Kidney glomerular epithelial cell (primary cell): ENCODE measurements at places on chromosomes 7 and 10.
A peak's percentile ranks its signal among the peaks of the same experiment; 100 is the strongest.

DNA sequence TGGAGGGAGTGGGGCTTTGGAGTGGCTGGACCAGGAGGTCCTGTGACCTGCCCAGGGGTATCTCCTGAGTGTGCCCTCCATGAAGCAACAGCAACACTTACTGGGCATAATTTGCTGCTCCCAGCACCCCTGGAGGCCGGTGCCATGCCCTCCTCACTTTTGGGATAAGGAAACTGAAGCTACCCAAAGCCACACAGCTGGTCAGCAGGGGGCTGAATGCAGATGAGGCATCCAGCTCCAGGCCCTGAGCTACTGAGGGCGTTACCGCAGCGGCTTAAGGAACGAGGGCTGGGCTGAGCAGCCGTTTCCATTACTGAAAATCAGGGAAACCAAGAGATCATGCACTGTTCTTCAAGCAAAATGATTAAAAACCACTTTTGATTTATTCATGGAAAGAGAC, 408.9 kb downstream of the GLRX3 start:
- DNase-seq = no peak

GRCh38 chr10:85444868-85445267, 921.7 kb downstream of the GRID1 start:
- DNase-seq = no peak

DNA sequence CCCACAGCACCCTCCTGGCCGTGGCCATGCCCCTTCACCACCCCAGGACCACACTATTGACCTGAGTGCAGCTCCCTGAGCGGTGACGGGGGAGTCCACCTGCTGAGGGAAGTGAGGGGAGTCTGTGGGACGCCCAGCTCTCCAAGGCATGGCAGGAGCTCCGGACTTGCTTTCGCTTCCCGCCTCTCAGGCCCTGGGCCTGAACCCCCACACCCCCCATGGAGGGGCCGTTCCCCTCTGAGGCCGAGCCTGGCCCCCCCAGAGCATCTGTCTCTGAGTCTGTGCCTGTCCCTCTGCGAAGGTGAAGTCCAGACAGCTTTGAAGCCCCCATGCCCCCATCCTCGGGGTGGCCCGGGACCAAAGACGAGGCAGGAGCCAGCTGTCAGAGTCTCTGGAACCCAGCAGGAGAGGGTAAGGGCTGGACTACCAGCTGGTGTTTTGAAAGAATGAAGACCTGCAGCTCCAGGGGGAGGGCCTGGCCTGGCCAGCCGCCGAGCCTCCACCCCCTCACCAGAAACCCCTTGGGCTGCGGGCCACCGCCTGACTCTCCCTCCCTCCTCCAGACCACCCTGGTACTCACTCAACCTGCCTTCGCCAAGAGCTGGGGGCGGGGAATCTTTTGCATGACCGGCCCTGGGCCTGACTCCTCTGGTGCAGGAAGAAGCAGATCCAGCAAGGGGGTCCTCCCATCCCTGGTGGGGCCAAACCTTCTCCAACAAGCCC, 114.0 kb downstream of the PDGFA start:
- no peak for DNase-seq

- DNase-seq = no peak
Observed at GRCh38 chr7:29208410-29209250, 14.1 kb downstream of the CHN2 start.

- no peak for DNase-seq
Observed at GRCh38 chr10:46327685-46328084, 40.9 kb downstream of the ANTXRL start.

- DNase-seq = no peak
Observed at GRCh38 chr10:19862811-19863515, 46.7 kb downstream of the PLXDC2 start.

- DNase-seq = no peak
Observed at GRCh38 chr10:129718548-129719414, 245.3 kb downstream of the EBF3 start.

- peak; percentile 2 for DNase-seq
Observed at GRCh38 chr7:25359471-25360059, 131.3 kb upstream of the NPVF start.
